ENCODE measurements at places on chromosomes 4 and X. TPM values are rescaled to one million over a fixed set of nuclear protein-coding genes. Genes with fewer than 3 reads are reported as not detected.

- no peak overlapping the region for H3K27ac ChIP-seq
- no peak overlapping the region for H3K4me3 ChIP-seq
- no peaks in the 10 kb centered on the region for H3K36me3 ChIP-seq
- H3K4me1 ChIP-seq: no peaks in the 10 kb centered on the region
These were observed 3.6 kb downstream of the ART3 start for GRCh38 chr4:76078033-76078613.

DNA sequence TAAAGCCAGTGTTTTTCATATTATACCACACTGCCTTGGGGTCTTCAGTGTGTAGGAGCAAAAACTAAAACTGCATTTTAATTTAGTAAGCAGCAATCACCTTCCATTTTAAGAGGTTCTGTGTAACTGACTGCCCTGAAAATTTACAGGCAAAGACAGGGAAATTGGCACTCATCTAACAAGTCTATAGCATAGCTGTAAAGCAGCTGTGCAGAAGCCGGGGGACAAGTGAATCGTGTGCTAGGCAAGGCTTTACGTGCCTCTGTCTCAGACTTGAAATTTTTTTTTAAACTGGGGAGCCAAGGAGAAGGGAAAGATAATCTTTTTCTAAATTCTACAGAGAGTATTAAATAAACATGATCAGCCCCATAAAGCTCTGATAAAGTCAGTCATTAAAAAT, 39.7 kb downstream of the TSPAN5 start:
- peaks cover 33% of the 10 kb centered on the region for H3K4me1 ChIP-seq
- H3K4me3 ChIP-seq: no peak overlapping the region
- no peaks in the 10 kb centered on the region for H3K36me3 ChIP-seq

GRCh38 chrX:39818750-39819149, 279.0 kb downstream of the BCOR start:
- H3K27me3 ChIP-seq: no peaks in the 10 kb centered on the region
- no peak overlapping the region for H3K27ac ChIP-seq
- no peaks in the 10 kb centered on the region for H3K4me1 ChIP-seq
- no peaks in the 10 kb centered on the region for H3K36me3 ChIP-seq

- no peak for DNase-seq
- no peaks in the 10 kb centered on the region for H3K36me3 ChIP-seq
- H3K27me3 ChIP-seq: no peaks in the 10 kb centered on the region
- peaks cover 9% of the 10 kb centered on the region for H3K4me1 ChIP-seq
- no peak overlapping the region for H3K4me3 ChIP-seq
- H3K27ac ChIP-seq: no peak overlapping the region
These were observed 47.4 kb downstream of the HTRA3 start for GRCh38 chr4:8316911-8317351.

- DNase-seq: no peak
- H3K27me3 ChIP-seq: no peaks in the 10 kb centered on the region
- H3K27ac ChIP-seq: no peak overlapping the region
These were observed 1333.9 kb upstream of the TENM3 start for GRCh38 chr4:180909279-180909678.

- H3K4me3 ChIP-seq: no peak overlapping the region
- peak; percentile 10 for DNase-seq
- H3K27me3 ChIP-seq: no peaks in the 10 kb centered on the region
- H3K36me3 ChIP-seq: no peaks in the 10 kb centered on the region
- no peak overlapping the region for H3K27ac ChIP-seq
- H3K4me1 ChIP-seq: no peaks in the 10 kb centered on the region
These were observed 4.3 kb upstream of the SHROOM3 start for GRCh38 chr4:76430519-76431388.

DNA sequence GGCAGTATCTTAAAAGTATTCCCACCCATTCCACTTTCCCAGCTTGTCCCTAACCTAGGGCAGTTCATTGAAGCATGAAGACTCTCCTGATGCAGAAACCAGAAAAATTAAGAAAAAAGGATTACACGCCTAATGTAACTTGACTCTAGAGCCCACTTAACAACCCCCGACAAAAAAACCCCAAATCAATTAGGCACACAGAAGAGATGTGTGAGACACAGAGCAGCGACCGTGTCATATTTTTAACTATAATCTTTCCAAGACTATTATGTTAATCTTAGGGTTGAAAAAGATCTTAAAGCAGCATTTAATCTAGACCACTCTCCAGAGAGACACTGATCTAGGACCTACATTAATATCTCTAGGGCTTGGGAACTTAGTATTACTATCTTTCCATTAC, 1.3 kb downstream of the YTHDC1 start:
- H3K36me3 ChIP-seq: peaks cover 3% of the 10 kb centered on the region
- H3K4me3 ChIP-seq: peak overlapping the region; percentile 63
- no peak for DNase-seq
- no peaks in the 10 kb centered on the region for H3K27me3 ChIP-seq
- peaks cover 13% of the 10 kb centered on the region for H3K4me1 ChIP-seq

Gene SUPT20HL2
- total RNA-seq: not detected

Gene MAGEB17
- not detected for total RNA-seq

Measured in Panc1 (cell line).